ENCODE measurements at places on chromosomes 11 and 22. TPM values are rescaled to one million over a fixed set of nuclear protein-coding genes. Genes with fewer than 3 reads are reported as not detected.

The SLC5A12 gene
- not detected for total RNA-seq

The GAS2 gene
- total RNA-seq: 1.6 TPM

The OTOG gene
- not detected for total RNA-seq

The CRYBB3 gene
- total RNA-seq: not detected

The CD3D gene
- not detected for total RNA-seq

The CRYBA4 gene
- not detected for total RNA-seq

The FAM180B gene
- 0.12 TPM for total RNA-seq
